NCI-H1105 (cell line): ENCODE measurements at places on chromosomes 6 and 20.

GRCh38 chr6:112117554-112117953 is 30.2 kb downstream of the FAM229B start:
- DNase-seq: no peak

DNA sequence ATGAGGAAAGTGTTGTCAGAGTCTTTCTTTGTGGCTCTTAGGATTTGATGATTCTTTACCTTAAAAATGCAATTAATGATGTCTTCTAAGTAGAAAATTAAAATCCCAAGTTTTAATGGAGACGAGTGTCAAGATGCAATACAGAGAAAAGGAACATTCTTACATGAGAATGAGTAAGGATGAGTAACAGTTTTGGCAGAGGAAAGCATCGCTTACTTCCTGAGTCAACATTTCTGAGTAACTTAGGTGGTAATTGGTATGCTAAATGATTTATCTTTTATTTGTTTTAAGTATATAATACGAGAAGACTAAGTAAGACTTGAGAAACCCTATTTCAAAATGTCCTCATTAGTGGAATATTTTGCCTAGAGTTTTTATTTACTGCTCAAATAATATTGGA is 101.3 kb downstream of the RTN4IP1 start:
- no peak for DNase-seq

- DNase-seq: no peak
Observed at GRCh38 chr6:69873291-69873690, 6.9 kb downstream of the COL19A1 start.

- DNase-seq: no peak
Observed at GRCh38 chr6:166470029-166470862, 87.5 kb upstream of the MPC1 start.

GRCh38 chr20:19047040-19047950 is 165.1 kb upstream of the SLC24A3 start:
- DNase-seq: no peak

- DNase-seq: no peak
Observed at GRCh38 chr20:22795871-22796270, 211.5 kb upstream of the FOXA2 start.

DNA sequence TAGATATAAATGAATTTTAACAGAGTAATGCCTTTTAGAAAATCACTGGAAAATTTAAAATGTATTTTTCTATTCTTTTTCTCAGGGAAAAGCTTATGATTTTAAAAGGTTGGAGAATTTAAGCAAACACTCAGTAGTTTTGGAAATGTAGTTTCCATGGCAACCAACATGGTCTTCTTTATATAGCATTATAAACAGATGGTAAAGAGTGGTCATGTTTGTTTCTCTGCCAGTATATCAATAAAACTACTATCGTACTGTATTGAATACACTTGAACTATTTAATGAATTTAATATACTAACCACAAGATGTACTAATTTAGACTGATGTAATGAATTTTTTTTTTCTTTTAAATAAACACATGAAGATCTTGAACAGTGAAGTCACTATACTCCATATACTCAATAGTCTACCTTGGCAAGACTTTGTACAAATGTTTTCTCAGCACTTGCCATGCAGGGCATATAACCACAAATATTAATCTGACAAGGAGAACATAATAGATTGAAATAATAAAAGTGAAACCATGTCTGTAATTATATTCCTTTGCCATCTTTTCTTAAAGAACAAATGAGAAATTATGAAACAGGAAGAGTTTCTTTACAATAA is 105.5 kb downstream of the PDSS2 start:
- no peak for DNase-seq

GRCh38 chr6:86423571-86423970 is 513.8 kb upstream of the HTR1E start:
- no peak for DNase-seq

GRCh38 chr6:132817554-132818403 is 3.4 kb downstream of the RPS12 start:
- no peak for DNase-seq

GRCh38 chr6:17226786-17227233 is 54.4 kb upstream of the RBM24 start:
- DNase-seq: no peak

DNA sequence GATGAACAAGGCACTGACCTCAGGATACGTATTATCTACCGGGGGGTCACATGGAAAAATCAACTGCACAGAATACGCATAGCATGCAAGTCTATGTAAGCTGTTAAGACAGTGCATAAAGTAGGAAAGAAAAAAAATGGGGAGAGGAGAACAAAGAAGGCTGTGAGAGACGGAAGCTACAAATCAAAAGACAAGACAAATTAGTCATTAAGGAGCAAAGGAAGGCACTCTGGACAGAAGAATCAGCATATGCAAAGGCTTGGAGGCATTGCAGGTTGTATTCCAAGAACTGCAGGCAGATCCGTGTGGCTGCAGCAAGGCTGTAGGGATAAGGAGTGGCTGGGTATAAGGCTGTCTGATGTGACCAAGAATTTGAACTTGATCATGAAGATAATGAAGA is 89.0 kb downstream of the NRSN1 start:
- DNase-seq: no peak

- DNase-seq: no peak
Observed at GRCh38 chr6:125954735-125955339, 1.7 kb upstream of the HINT3 start.

GRCh38 chr6:152170702-152171667 is 363.5 kb downstream of the ESR1 start:
- no peak for DNase-seq

GRCh38 chr6:138345565-138346285 is 32.0 kb upstream of the SMIM28 start:
- no peak for DNase-seq

- no peak for DNase-seq
Observed at GRCh38 chr6:4170297-4170696, 34.9 kb upstream of the ECI2 start.

- DNase-seq: no peak
Observed at GRCh38 chr6:45979311-45979710, 36.3 kb downstream of the CLIC5 start.

- no peak for DNase-seq
Observed at GRCh38 chr20:22576733-22577514, 7.4 kb downstream of the FOXA2 start.

- no peak for DNase-seq
Observed at GRCh38 chr6:105591053-105591452, 188.2 kb upstream of the PREP start.

DNA sequence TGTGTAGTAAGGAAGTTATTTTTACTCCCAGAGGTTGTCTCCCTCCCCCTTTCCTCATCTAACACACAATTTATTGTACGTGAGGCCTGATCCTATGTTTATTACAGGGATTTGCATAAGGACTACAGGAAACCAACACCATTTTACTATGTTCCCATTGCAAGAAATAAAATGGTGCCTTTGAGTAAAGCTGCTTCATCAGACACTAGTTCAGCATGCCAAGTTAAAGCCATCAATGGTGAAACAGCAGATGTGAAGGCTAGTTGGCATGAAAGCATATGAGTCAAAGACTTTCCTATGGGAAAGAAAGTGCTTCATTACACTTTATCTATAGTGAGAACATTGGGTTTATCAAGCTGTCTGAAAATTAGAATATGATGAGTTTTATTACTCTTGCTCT is 543.0 kb downstream of the GRIK2 start:
- DNase-seq: no peak

- DNase-seq: no peak
Observed at GRCh38 chr6:142165227-142165626, 18.2 kb downstream of the VTA1 start.

DNA sequence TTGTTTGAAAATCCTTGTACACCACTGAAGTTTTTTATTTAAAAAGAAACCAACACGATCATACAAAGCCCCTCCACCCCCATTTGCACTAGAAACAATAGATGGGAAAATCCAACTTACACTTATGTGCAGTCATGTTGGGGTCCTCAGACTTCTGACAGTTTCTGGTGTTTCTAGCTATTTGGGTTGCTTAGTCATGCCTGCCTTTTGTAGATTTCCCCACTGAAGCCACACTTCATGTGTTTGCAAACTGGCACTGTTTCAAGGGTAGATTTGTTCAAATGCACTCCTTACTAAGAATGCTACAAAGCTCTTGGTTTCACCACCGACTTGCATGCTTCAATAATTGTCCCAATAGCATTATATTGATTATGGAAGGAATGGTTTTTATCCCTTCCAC is 1.5 kb downstream of the SH3BGRL2 start:
- no peak for DNase-seq

- no peak for DNase-seq
Observed at GRCh38 chr6:163842467-163842866, 427.9 kb downstream of the QKI start.

- DNase-seq: no peak
Observed at GRCh38 chr6:15770347-15771143, 107.7 kb upstream of the DTNBP1 start.

GRCh38 chr6:135438907-135439535 is 58.5 kb downstream of the AHI1 start:
- DNase-seq: no peak

DNA sequence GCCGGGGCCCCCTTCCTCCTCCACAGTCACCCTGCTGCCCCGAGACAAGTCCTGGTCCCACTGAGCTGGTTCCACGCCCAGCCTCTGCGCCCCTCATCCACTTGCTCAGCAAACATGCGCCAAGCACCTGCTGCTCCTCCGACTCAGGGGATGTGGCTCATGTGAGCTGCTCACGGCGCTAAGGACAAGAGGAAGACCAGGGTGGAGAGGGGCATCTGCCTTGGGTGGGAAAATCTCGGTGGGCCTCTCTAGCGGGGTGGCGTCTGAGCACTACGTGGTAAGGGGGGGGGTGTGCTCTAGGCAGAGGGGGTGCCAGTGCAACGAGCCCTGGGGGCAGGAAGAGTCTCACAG is 4.5 kb downstream of the LAMA5 start:
- DNase-seq: no peak

GRCh38 chr6:111033628-111034289 is 51.9 kb downstream of the RPF2 start:
- DNase-seq: peak; percentile 6

DNA sequence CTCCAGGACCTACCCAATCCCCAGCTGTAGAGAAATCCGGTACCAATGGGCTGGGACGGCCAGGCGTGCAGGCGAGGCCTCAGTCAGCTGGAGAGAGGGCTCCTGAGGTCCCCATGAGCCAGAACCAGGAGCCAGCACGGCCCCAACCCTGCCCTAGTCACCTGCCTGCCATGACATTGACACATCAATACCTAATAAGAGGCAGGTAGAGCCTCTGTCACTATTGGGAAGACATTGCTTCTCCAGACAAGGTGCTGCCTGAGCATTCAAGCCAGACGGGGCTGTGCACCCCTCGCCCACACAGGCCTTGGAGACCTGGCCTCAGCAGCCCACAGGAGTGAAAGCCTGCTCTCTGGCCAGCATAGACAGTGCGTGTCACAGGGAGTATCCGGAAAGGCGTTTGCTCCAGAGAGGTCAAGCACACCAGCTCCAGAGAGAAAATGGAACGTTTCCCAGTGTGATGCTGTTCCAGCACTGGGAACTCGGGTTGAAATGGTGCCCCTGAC is 3.5 kb downstream of the DLL1 start:
- no peak for DNase-seq

GRCh38 chr6:41161380-41161779 is 1.5 kb downstream of the TREM2 start:
- DNase-seq: no peak

GRCh38 chr6:25889877-25890853 is 16.1 kb upstream of the SLC17A3 start:
- DNase-seq: peak; percentile 51

- DNase-seq: peak; percentile 57
Observed at GRCh38 chr6:13453771-13454251, 33.6 kb downstream of the GFOD1 start.

GRCh38 chr6:125101631-125102030 is 51.9 kb upstream of the TPD52L1 start:
- no peak for DNase-seq

- no peak for DNase-seq
Observed at GRCh38 chr20:62978561-62978943, 26.0 kb downstream of the SLC17A9 start.

DNA sequence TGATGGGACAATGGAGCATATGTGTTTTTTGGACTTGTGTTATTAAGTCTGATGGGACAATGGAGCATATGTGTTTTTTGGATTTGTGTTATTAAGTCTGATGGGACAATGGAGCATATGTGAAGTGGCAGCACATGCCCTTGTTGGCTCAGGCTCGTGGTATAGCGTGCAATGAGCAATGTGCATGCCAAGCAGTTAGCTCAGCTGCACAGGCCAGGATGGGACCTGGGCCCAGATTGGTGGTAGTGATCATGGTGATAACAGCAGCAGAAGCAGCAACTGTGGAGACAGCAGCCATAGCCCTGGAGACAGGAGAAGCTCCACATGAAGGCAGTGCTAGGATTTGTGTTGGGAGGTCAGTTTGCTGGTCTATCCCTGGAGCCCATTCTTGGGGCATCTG is 61.1 kb downstream of the IL20RA start:
- no peak for DNase-seq

GRCh38 chr20:33160681-33161080 is 7.3 kb upstream of the BPIFA2 start:
- DNase-seq: no peak

DNA sequence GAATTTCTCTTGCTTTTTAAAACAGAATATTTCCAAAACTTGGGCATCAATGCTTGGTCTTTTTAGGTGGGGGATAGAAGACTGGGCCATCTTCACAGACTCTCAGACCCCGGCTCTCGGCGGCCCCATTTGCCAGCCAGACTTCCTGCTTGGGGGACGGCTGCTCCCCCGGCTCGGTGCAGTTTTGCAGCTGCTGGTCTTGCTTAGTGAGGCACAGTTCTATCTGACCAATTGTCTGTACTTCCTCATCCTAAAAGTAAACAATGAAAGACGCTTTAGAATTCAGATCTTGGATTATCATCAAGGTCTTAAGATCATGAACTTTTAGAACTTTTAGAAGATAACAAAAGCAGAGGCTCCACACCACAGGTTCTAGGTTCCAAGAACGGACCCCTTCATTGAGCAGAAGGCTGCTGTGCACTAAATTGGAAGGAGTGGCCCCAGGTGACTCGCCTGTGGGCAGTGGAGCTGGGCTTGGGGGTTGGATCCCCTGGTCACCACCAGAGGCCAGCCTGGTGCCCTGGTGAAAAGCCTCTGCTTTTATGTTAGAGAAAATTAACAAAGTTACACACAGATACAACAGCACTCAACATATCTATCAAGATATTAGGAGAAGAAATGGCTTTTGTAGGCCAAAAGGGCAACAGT is 26.7 kb downstream of the RNASET2 start:
- DNase-seq: no peak

DNA sequence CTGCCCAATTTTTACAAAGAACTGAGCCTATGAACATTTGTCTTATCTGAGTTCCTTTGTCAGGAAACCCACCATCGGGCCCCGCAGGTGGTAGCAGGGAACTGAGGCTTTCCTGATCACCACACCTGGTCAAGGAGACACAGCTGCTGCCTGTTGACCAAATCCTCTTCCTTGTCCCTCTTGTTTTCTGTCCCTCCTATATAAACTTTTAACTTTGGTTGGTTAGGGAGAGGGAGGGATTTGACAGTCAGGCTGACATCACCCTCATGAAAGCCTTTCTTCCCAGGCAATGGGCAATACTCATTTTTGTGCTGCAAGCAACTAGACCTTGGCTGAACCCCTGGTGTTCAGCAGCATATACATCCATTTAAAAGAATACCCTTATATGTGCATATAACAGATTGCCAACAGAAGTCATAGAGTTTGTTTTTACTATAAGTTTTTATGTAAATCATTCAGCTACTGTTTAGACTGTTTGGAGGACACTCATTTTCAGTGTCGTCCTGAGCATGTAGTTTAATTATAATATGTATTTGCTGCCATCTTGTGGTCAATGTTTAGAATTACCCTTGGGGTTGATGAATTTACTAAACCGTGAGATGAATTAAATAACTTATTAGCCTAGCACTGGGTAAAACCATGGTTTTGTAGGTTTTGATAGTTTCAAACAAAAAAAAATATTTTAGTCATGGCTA is 17.0 kb downstream of the CRISP1 start:
- DNase-seq: peak; percentile 51
